CD4-positive, alpha-beta T cell treated with Interleukin-1 beta for 1 hour (primary cell): ENCODE measurements at places on chromosomes 13 and 19.

DNA sequence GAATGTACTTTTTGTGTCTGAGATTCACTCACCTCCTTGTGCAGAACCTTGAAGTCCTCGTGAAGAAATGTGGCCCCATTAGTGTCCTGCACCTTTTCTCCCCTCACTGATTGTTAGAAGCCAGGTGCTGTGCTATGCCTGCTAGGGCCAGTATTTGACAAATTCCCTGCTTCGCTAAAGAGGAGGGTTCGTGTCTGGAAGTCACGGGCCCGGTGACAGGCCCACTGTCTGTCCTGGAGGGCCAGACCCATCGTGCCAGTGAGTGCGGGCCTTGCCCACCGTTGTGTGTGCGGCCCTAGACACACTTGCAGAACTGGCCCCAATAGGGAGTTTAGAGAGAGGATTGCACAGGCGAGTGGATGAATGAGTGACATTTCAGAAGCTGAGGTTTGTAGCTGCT lies 36.8 kb upstream of the GAS6 start:
- no peak for DNase-seq

DNA sequence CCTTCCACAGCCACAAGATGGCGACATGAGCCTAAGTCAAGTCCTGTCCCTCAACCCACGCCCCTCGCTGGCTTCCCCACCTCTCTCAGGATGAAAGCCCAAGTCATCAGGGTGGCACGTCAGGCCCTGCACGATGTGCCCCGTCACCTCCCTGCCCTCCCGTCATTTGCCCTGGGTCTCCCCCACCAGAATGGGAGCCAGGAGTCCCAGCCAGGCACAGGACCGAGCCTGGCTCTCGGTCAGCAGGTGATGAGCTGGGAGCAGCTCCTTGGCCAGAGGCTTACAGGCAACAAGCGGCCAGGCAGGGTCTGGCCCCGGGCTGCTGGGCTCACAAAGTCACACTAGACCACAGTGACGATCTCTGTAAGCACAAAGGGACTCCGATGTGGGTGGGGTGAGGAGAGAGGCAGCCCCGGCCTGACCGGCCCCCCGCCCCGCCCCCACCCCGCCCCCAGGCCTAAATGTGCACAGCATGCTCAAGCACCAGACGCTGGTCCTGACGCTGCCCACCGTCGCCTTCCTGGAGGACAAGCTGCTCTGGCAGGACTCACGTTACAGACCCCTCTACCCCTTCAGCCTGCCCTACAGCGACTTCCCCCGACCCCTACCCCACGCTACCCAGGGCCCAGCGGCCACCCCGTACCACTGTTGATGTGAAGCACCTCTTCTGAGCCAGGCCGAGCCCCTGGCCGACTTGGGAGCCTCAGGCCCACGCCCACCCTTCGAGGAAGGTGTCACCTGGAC lies 7.3 kb downstream of the MRPL4 start:
- DNase-seq, result peak; percentile 91

DNA sequence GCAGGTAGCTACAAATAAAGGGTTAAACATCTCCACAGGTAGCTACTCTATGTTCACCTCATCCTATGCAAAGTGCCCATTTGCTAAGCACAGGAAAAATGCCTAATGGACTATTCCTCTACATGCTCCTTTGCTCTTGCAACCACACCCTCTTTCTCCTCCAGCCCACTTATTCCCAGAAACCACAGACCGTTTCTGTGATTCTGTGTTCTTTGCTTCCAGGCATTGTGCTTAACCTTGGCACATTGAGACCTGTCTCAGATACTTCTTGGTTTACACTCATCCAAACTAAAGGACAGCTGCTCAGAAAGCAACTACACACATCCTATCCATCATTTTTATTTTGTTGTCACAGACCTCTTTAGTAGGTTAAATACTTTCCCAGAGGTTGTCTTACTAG lies 785.0 kb upstream of the MIR17HG start:
- no peak for DNase-seq

- no peak for DNase-seq
Observed at GRCh38 chr19:22427960-22428913, 6.1 kb upstream of the ZNF98 start.

- DNase-seq, result no peak
Observed at GRCh38 chr13:44198826-44199225, 174.8 kb upstream of the SERP2 start.

DNA sequence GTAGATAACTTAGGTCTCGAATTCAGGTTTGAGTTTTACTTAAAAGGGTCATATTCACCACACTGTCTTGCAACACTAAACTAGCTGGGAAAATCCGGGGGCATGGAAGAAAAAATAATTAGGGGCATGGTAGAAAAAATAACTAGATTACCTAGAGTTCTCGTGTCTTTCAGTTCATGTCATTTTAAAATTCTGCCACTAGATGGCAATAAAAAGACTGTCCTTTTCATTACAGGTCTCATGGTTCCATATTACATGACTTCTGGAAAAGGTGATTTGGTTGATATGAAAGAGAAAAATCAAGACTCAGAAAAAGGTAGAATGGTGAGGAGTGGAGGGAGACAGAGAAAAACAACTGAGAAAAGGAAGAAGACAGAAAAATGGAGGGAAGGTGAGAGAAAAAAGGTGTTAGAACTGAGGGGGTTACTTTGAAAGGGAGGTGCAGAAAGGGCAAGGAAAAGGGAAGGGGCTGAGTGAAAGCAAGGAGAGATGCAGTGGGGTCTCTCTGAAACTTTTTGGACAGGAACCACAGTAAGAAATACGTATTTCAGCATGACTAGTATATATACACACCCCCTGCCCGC lies 299.0 kb downstream of the KLF12 start:
- DNase-seq, result no peak
